ENCODE measurements at places on chromosomes 4 and X.

GRCh38 chr4:2042204-2042946 is 16.8 kb upstream of the NAT8L start:
- no peak for DNase-seq

DNA sequence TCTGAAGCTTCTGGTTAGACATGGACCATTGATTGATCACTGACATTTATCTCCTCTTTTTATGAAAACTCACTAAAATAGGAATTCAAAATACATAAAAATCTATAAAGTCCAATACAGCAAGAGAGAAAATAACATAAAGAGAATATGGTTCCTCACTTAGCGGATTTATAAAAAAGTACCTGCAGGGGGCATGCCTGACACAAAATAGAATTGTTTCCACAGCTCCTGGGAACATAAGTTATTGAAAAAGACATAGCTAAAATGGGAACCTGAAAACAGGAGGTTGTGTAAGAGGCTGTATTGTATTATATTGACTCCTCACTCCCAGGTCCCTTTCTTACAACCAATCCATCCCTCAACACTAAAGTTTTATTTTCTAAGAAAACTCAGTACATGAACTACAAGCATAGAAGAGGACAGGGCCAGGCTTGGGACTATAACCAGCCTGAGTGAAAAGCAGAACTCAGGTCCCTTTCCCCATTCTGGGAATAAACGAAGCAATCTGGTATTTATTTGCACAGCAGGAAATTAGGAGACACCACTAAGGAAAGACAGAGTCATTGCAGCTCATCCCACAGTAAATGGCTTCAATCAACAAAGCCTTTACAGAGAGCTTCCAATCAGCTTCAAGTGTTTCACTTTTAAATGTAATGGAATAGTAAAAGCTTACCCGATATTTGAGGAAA is 121.1 kb upstream of the NDST4 start:
- no peak for DNase-seq

- no peak for DNase-seq
These were observed 1.8 kb downstream of the ODAPH start for GRCh38 chr4:75557696-75558095.

GRCh38 chr4:8248091-8248490 is 21.5 kb upstream of the HTRA3 start:
- no peak for DNase-seq

- DNase-seq, result no peak
These were observed 33.9 kb downstream of the ANK2 start for GRCh38 chr4:113083346-113083745.

DNA sequence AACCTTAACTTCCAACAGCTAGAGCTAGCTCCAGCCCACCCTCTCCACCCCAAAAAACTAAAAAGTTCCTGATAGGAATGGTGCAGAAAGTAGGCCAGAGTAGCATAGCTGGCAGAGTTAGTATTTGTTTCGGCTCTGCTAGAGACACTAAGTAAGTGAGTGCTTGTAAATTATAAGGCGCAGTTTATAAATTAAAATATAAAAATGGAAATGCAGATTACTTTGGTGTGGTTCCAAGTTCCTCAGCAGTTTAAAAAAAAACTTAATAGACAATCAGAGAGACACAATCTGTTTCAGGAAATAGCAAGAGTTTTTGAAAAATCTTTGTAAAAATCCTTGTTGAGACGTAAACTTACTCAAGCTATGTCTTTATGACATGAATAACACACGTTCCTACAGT is 2.8 kb upstream of the LGI2 start:
- no peak for DNase-seq
